ENCODE measurements at places on chromosomes 4 and X.

GRCh38 chr4:153804722-153805121 is 15.8 kb upstream of the SFRP2 start:
- no peak for DNase-seq

DNA sequence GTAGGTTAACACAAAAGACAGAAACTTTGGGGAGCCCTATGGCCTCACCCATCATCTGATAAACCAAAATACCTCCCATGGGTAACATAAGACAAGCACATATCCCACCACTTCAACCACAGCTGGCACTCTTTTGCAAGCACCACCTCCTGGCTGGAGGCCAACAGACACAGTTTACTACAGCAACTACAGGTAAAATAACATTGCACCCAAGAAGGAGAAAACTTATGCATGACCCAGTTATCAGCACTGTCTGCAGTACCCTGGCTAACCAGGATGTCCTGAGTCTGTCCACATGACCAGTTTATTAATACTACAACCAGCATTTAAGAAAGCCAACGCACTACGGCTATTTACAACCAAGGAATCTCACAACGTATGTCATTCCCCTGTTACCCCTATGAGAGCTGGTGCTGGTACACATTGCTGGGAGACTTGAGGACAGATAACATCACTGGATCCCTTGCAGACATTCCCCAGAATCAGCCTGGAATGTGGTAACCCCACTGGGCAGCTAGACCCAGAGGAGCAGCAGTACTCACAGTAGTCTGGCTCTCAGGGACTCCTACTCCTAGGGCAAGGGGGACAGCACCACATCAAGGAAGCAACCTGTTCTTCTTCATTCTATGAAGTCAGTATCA is 32.0 kb downstream of the ELF2 start:
- no peak for DNase-seq

GRCh38 chrX:44344194-44344593 is 722 bp upstream of the EFHC2 start:
- peak; percentile 24 for DNase-seq

- DNase-seq = peak; percentile 47
Measured at GRCh38 chr4:2934077-2934812, 29.0 kb downstream of the NOP14 start.

- no peak for DNase-seq
Measured at GRCh38 chr4:102295153-102295862, 50.0 kb downstream of the SLC39A8 start.

DNA sequence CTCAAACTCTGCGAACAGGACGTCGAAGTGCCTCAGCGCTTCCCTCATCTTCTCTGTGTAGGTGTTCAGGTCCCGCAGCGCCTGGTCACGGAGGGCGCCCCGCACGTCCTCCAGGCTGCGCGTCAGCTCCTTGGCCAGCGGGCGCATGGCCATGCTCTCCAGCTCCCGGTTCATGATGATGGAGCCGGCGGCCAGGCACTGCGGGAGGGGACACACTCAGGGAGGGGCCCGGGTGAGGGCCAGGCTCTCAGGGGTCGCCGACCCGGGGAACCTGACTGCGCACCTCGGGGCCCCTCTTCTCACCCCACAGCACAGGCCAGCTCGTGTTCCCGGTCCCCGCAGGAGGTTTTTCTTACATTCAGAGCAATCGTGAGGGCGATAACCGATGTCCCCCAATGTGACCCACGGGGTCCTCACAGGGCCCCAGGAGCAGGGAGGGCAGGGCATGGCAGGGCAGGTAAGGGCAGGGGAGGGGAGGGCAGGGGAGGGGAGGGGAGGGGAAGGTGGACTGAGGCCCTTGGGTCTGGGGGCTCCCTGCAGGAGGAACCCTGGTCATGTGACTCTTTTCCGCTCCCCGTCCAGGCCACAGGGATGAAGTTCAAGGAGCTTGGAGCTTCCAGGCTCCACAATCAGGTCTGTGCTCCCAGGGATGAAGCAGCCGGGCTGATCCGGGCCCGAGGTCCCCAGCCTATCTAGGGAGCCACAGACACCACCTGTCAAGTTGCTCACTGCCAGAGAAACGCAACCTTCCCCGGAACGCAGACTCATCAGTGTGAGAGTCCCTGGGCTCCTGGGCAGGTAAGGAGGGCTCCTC is 77.8 kb upstream of the MXD4 start:
- DNase-seq = no peak

- DNase-seq = no peak
Measured at GRCh38 chrX:119132316-119132715, 4.7 kb upstream of the KIAA1210 start.

- no peak for DNase-seq
Measured at GRCh38 chr4:52126966-52127365, 75.9 kb downstream of the SPATA18 start.

- DNase-seq = no peak
Measured at GRCh38 chr4:78749972-78750727, 26.0 kb upstream of the BMP2K start.

DNA sequence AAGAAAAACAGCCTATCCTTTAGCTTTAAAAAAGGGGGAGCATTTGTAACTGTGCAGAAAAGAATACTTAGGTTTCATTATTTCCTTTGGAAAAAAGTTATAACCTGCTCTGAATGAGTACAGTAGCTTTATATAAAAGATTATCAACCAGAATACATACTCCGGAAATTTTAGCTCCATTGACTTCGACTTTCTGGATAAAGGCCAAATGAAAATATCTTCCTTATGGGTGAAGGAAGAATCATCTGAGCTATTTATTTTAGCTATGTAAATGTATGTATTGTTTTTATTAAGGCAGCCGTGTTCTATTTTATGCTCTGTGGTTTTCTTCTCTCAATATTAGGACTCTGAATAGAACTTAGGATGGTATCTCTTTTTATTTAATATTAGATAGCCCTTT is 69.0 kb upstream of the ETNPPL start:
- no peak for DNase-seq

DNA sequence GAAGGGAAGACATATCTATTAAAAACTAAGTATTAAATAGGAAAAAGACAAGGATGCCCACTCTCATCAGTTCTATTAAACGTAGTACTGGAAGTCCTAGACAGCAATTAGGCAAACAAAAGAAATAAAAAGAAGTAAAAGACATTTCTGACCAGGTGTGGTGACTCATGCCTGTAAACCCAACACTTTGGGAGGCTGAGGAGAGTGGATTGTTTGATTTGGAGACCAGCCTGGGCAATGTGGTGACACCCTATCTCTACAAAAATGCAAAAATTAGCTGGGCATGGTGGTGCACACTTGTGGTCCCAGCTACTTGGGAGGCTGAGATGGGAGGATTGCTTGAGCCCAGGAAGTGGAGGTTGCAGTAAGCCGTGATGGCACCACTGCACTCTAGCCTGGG is 1071.8 kb downstream of the FAT4 start:
- no peak for DNase-seq

DNA sequence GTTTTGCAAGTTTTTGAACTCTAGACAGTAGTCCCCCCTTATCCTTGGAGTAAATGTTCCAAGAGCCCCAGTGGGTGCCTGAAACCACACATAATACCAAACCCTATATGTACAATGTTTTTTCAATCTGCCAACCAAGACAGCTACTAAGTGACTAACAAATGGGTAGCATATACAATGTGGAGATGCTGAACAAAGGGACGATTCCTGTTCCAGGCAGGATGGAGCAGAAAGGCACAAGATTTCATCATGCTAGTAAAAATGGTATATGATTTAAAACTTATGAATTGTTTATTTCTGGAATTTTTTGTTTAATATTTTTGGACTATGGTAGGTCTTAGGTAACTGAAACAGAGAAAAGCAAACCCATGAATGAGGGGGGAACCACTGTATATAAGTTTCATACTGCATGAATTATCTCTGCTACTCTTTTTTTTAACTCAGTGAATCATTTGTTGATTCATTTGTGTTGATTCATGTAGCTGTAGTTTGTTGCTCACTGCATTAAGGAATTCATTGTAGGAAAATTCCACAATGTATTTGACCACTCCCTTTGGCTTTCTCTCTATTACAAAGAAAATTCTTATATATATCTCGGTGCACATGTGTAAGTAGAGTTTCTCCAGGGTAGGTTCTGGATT is 21.9 kb upstream of the ANXA3 start:
- DNase-seq = no peak

- no peak for DNase-seq
Measured at GRCh38 chr4:64766565-64766964, 357.3 kb upstream of the TECRL start.

GRCh38 chr4:8274765-8275547 is 5.4 kb downstream of the HTRA3 start:
- no peak for DNase-seq

DNA sequence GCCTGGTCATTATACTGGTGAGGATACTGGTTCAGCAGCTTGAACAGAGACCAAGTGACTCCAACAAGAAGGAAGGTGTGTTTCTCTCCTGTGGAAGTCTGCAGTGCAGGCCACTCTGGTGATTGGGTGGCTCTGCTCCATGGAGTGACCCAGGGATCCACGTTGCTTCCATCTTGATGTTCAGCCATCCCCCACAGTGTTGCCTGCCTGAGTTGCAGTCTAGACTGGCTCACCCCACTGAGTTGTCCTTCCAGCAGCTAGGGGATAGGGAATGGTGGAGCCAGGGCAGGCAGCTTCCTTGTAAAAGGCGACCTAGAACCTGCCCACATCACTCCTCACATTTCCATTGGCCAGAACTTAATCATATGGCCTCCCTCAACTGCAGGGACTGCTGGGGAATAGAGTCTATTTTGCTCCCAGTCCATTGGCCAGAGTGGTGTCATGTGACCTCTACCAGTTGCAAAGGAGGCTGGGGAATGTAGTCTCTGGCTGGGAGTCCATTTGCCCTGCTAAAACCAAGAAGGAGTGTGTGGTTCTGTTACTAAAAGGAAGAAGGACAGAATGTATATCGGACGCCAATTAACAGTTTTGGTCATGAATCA is 8.0 kb downstream of the MAN2B2 start:
- DNase-seq = no peak

GRCh38 chr4:99825272-99825671 is 8.6 kb downstream of the DAPP1 start:
- DNase-seq = no peak

DNA sequence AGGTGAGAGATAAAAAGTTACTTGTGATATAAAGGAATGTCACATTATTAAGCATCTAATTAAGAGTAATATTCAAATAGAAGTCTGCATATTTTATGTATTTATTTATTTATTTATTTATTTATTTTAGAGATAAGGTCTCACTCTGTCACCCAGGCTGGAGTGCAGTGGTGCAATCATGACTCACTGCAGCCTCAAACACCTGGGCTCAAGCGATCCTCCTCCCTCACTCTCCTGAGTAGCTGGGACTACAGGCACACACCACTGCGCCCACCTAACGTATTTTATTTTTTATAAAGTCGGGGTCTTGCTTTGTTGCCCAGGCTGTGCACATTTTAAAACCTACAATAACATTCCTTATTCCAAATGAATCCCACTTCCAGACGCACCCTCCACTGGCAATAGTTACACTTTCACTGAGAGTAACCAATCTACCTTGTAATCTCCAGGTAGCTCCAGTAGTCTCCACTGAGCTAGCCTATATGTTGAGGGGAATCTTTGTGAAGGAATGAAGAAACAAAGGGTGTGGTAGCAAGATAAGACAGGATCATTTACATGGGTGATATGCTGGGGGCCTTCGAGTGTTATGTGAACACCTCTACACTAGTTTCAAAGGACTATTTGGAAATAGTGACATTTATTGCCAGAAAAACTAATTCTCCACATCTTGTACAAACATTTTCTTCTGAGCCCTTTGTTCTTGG is 11.9 kb downstream of the SH3D19 start:
- DNase-seq = no peak

DNA sequence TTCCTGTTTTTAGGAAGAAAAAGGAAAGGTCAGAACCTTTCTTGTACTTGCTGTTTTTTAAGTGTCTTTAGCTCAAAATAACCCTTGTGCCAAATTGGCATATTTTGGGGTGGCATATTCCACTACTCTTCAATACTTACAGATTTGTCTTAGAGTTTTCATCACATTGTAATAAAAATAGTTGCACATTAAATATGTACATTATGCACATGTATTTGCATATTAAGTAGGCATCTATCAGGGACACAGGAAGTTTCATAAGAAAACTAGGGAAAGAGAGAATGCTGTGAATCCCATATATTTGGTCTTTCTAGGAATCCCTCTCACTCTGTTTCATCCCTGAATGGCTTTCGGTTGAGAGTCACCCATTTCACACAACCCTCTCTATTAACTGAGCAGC is 139.6 kb downstream of the LARP7 start:
- no peak for DNase-seq

DNA sequence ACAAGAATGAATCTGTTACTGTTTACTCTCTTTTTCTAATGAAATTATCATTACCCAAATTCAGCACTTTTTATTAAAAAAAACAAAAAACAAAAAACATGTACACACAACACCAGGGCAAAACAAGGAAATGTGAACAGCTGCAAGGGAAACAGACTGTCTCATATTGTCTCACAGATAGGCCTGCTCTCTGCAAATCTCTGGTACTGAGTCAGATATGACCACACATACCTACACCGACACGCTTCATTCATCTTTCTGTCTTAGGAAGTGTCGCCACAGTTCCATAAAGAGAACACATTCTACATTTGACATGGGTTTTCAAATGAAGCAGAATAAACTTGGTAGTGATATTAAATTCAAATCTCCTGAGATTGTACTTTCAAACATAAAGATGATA is 92.2 kb upstream of the GPR34 start:
- no peak for DNase-seq

DNA sequence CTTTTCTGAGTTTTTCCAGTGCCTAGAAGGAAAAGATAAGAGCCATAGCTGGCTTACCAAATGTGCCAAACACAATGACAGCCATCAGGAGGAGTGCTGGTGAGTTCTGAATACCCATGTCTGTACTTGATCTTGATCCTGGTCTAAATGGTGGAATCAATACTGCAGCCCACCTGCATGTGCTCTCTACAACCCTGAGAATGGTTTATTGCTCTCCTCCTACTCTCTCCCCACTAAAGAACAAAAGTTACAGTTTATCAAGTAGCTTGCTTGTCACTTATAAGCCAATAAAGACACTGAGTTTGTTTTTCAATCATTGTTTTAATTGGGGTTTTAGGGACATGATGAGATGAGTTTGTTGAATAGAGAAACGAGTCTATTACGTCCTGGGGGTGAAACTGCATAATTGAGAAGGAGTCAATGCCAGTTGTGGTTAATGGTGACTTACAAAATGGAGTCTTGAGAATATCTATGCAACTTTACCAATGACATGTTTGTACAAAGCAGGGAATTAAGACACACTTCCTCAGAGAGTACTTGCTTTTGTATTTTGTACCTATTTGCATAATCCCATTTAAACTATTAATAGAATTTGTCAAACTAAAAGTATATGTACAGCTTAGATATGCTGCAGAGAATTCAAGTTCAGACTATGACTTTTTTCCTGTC is 20.8 kb upstream of the CXCL3 start:
- no peak for DNase-seq

DNA sequence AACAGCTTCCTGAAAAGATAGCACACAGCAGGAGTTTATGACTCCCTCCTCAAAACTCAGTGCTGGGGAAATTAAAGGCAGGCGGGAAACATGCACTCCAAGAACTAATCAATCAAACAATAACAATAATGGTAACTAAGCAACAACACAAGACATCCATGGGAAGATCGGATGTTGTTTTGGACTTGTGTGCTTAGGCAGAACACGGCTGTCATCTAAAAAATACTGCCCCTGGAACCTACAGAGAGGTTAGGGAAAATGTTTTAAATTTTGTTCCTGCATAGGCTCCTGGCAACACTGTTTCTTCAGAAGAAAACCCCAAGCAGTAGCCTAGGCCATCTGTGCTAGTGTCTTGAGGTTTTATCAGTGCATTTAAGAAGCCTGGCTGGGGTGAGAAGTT is 1378.2 kb downstream of the STIM2 start:
- DNase-seq = no peak

Data from stimulated activated CD4-positive, alpha-beta T cell treated with anti-CD3 and anti-CD28 coated beads, Interleukin-2, amount 100 ng/mL, for 4 hours (primary cell).